Foreskin fibroblast (primary cell): ENCODE measurements at places on chromosomes 3 and 15.

- DNase-seq = peak; percentile 66
Observed at GRCh38 chr3:115341208-115341607, 194.1 kb upstream of the ZBTB20 start.

DNA sequence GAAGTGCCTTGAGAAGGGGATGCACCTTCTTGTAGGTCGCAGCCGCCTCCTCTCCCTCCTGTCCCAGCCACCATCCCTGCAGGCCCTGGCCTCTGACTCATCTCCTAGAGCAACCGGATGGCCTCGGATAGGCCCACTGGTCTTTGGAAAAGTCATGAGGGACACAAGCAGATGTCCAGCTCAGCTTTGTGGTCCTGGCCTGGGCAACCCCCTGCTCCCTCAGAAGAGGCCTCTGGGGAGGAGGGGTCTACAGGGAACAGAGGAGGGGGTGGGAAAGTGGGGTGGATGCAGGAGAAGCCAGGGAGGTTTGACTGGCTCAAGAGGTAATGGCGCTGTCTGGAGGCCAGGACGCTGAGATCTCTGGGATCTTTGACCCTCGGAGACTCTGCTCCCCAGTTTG, 259.2 kb upstream of the TLE3 start:
- DNase-seq = no peak

DNA sequence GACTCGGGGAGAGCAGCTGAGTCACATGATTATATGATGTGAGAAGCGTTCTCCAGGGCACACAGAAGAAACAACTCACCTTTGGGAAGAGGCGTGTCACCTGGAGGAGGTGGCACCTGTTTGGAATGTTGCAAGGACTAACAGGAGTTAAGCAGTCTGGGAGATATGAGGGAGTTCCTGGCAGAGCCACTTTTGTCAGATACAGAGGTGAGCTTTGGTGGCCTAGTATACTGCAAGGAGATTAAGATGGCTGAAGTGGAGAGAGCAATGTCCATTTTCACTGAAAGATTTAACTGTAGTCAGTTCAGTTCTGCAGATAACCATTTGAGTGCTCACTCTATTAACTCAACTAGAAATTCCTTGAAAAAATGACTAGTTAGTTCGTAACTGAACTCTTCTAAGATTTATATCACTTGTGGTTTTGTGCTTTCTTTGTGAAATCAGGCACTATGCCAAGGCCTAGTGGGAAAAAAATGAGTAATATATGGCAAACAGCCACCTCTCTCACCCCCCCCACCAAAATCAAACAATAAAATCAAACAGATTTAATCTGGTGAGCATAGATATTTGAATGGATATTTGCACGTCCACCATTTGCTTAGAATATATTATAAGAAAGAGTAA, 61.3 kb downstream of the CRYBG3 start:
- DNase-seq = peak; percentile 60

DNA sequence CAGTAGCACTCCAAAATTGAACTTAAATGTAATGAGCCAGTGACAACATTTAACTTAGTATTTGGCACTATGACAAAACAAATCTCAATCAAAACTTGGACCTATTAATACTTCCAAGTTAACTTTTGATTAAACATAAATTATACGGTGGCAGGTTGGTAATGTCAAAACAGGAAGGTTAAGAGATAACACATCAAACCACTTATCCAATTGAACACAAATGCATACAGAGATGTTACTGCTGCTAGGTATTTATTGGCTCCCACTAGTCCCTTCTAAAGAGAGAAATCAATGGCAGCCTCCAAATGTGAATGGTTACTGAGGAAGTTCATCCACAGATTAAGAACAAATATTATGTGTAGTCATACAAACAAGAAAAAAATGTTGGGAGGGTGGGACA, 1.8 kb downstream of the GSK3B start:
- DNase-seq = no peak

DNA sequence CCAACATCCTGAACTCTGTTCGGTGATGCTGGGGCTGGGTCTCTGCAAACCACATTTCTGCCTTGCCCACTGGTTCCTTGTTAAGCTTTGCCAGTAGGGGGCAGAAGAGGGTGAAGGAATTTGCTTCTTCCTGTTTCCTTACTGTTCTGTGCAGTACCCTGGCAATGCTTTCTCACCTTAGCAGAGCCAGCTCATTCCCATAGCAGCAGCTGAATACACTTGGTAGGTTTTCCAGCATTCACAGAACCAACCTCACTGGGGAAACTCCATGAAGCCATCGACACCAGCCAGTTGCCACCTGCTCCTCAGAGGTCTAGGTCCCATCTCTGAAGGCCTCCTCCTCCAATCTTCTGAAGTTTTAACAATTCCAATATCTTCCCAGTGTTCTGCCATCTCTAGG, 308.4 kb downstream of the PDCD6IP start:
- no peak for DNase-seq

DNA sequence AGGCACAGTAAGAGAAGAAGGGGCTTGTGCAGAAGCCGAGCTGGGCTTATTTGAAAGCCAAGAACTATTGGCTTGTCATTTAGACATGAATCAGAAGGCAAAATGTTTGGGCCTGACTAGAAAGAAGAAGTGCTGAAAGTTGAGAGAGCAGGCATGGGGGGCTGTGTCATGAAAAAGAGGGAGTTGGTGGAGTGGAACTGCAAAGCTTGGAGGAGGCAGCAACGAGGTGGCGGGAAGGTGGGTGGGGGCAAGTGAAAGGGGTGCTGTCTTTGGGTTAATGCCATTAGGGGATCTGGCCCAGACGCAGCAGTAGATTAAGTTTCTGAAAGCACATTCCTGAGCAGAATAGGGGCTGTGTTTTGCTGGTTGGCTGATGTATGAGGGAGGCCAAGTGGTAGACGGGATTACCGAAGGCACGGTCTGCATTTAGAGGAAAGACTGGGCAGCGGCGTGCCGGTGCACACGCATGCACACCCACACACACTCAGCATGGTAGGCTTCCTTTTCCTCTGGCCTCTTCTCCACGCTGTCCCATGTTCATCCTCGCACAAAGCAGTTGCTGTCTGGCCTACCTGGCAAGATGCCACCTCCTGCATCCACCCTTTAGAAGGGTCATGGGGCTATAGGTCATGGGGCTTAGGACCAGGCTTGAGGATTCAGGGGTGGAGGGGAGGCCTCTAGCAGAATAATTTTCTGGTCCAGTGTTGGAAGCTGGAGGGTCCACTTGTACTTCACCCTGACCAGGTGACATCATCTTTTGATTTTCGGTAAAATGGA, 43.0 kb downstream of the BOC start:
- no peak for DNase-seq

DNA sequence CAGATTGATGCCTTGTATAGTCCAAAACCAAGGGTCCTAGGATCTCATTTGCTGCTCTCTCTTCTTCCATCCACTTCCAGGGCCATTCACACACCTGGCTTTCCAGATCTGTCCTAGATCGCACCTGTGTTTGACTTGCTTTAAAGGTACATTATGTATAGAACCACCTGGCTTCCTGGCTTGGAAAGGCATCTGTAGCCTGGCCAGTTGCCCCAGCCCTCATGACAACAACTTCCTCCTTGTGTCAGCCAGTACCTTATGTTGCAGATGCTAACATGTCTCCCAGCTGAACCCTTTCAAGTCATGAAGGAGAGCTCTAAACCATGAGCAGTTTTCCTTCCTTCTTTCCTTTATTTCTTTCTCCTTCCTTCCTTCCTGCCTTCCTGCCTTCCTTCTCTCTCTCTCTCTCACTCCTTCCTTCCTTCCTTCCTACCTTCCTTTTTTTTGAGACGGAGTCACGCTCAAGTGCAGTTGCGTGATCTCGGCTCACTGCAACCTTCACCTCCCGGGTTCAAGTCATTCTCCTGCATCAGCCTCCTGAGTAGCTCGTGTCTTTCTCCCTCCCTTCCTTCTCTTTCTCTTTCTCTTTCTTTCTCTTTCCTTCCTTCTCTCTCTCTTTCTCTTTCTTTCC, 2.5 kb upstream of the HTR3C start:
- no peak for DNase-seq

DNA sequence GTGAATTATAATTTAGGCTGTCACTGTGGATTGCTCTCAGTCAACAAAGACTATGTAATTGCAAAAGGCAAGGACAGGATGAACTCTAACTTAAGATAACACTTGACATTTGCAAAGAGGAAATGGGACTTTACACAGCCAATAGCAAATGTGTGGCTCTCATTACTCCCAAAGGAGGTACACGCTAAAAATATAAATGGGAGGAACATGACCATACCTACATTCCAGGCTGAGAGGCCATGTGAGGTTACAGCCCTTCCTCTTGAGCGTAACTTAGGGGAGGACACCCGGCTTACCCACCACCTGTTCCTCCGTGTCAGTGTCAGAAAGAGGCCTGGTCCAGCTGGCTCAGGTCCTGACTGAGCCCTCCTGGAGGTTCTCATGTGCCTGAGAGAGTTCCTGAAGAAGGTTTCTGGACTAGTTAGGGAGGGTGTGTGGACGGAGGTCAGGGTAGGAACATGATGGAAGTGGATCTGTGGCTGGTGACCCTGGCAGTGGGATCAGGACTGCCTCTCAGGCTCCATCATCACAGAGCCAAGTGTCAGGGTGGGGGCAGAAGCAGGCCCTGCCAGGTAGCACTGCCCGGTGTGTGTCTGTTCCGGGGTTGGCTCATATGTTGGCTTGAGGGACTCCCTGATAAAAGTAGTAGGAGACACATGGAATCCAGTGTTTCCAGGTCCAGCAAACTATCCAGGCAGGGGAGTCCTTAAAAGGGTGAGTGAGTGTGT, 7.9 kb downstream of the POPDC2 start:
- DNase-seq = no peak
